ENCODE measurements at places on chromosomes 11 and 22. TPM values are rescaled to one million over a fixed set of nuclear protein-coding genes. Genes with fewer than 3 reads are reported as not detected.

Gene PRG2
- not detected for total RNA-seq

Gene GGTLC2
- not detected for total RNA-seq

Gene SCGB1C1
- not detected for total RNA-seq

Gene NOX4
- not detected for total RNA-seq

Gene PIM3
- total RNA-seq: 106 TPM

Gene LSP1
- 0.20 TPM for total RNA-seq

Gene NUDT22
- total RNA-seq: 34.2 TPM

Gene P4HA3
- 0.85 TPM for total RNA-seq

Gene KCNJ4
- 38.6 TPM for total RNA-seq

DNA sequence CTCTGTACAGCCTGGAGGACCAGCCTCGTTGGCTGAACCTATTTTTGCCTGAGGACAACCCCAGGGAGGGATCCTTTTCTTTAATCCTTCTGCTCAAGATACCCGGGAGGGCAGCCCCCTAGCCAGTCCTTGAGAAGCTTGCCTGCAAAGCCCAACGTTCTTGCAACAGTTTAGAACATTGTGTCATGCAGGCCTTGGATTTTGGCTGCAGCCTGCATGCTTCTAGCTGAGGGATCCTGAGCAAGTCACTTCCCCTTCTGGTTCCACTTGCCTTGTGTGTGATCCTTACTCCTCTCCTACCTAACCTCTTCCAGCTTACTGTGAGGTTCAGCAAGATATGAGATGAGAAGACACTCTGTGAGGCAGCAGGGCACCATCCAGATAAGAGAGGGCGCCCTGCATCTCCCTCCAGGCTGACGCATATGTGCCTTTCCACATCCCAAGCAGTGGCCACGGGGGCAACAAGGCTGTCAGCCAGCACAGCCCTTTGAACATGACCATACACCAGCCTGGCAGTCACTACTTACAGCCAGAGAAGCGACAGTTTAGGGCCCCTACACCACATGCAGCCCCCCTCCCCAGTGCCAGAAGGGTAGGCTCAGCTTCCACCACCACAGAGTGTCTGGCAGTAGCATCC is 76.1 kb downstream of the C11orf58 start:
- DNase-seq: no peak

- peak; percentile 60 for DNase-seq
These were observed 4.8 kb downstream of the GRAMD1B start for GRCh38 chr11:123434911-123435310.

GRCh38 chr11:2520736-2521035 is 75.9 kb downstream of the KCNQ1 start:
- no peak for DNase-seq

GRCh38 chr11:66595245-66595904 is 2.4 kb downstream of the CCS start:
- no peak for DNase-seq

- peak; percentile 35 for DNase-seq
These were observed 65.5 kb downstream of the EMSY start for GRCh38 chr11:76510060-76511047.

GRCh38 chr11:37280200-37280599 is 682.2 kb upstream of the RAG2 start:
- DNase-seq: no peak

- peak; percentile 59 for DNase-seq
These were observed 1.7 kb downstream of the RPS19BP1 start for GRCh38 chr22:39530692-39531331.

GRCh38 chr11:132256528-132257279 is 886.3 kb downstream of the NTM start:
- DNase-seq: no peak

DNA sequence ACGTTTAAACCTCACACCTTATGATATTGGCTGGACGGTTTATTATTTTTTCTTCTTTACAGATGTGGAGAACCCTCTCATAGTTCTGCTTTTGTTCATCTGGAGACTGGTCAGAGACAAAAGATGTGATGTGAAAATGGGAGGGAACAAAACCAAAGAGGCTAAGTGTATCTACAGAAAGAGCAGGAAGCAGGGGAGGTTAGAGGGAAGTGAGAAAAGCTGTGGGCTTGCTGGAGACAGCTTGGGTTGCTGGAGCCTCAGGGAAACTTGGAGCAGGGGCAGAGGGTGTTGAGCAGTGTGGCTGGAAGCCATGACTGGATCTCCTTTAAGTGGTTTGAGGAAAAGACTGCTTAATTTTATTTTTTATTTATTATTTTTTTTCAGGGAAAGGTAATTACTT is 79.0 kb upstream of the SNX19 start:
- DNase-seq: no peak

GRCh38 chr11:72230764-72231365 is 6.3 kb downstream of the INPPL1 start:
- no peak for DNase-seq

- peak; percentile 44 for DNase-seq
These were observed 660.5 kb downstream of the NTM start for GRCh38 chr11:132030896-132031295.

DNA sequence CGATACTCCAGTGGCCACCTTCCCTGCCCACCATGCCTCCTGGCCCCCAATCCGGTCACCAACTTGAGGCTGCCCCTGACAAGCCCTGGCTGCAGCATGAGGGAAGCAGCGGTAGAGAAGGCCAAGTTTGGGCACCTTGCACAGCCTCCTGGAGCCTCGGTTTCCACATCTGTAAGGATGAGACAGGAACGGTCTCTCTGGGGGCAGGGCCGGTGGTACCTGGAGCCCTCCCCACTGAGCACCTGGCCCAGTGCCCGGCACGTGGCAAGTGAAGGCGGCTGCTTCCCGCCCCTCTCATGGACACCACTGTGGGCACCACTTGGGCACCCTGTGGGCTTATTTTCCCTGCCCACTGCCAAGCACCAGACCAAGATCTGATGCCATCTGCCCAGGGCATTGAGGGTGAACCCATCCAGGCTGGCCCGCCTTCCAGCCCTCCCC is 77.8 kb downstream of the CDKN1C start:
- DNase-seq: no peak

GRCh38 chr11:113728814-113729213 is 22.7 kb upstream of the TMPRSS5 start:
- DNase-seq: no peak
